ENCODE measurements at places on chromosomes 3 and 15. TPM values are rescaled to one million over a fixed set of nuclear protein-coding genes. Genes with fewer than 3 reads are reported as not detected.

The B3GNT5 gene
- total RNA-seq: 9.4 TPM

The TMEM207 gene
- total RNA-seq: 0.65 TPM

DNA sequence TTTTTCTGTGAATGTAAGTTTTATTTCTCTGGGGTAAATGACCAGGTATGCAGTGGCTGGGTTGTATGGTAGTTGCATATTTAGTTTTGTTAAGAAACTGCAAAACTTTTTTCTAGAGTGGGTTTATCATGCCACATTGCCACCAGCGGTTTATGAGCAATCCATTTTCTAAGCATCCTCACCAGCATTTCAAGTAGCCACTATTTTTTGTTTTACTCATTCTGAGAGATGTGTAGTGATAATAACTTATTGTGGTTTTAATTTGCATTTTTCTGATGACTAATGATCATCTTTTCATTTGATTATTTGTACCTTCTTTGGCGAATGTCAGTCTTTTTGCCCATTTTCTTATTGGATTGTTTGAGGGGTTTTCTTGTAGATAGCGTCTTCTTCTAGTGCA is 56.2 kb downstream of the SPRED1 start:
- no peaks in the 10 kb centered on the region for H3K4me1 ChIP-seq
- no peaks in the 10 kb centered on the region for H3K27me3 ChIP-seq
- no peak overlapping the region for H3K4me3 ChIP-seq
- no peak for DNase-seq
- H3K27ac ChIP-seq: no peak overlapping the region

DNA sequence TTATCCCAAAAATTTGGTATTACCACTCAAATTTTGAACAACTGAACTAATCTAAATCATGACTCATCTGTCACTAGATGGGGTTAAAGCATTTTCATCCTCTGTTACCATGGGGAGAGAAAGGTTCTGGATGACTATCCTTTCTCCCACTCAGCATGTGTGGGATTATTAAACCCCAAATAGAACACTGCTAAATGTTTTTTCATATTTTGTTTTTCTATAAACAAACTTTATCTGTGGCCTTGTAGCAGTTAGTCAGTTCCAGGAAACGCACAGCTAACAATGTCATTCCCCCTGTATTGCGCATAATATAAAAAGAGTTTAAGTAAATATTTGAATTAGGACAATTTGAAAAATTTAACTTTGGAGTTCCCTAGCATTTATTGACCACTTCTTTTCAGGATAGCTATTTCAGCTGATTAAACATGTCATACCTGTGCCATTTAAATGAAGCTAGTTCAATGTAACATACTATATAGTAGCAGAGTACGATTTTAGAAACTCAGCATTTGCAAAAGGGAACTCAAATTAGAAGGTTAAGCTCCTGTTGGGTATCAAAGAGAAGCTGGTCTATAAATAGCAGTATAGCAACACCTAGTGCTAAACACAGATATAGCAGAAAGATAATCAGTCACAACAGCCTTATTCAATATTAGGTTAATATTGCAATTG is 9.2 kb upstream of the TMEM212 start:
- H3K4me3 ChIP-seq: no peak overlapping the region
- peak; percentile 8 for DNase-seq
- no peak overlapping the region for H3K27ac ChIP-seq
- no peaks in the 10 kb centered on the region for H3K27me3 ChIP-seq
- peaks cover 12% of the 10 kb centered on the region for H3K4me1 ChIP-seq
- H3K36me3 ChIP-seq: no peaks in the 10 kb centered on the region

DNA sequence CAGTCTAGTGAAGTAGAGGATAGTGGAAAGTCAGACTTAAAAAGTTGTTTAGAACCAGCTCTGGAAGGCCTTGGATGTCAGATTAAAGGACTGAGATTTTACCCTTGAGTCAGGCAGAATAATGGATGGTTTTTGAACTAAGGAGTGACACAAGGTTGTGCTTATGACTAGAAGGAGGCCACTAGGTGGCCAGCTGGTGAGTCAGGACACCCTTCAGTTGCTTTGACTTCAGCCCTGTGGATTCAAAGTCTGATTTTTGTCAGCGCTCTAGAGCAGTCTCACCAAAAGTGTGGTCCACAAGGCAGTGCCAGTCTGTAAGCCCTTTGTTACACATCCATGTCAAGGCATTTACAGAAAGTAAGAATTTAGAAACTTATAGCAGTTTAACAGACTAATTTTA is 3.8 kb upstream of the GABPB1 start:
- no peaks in the 10 kb centered on the region for H3K27me3 ChIP-seq
- DNase-seq: peak; percentile 44
- H3K4me1 ChIP-seq: peaks cover 7% of the 10 kb centered on the region

DNA sequence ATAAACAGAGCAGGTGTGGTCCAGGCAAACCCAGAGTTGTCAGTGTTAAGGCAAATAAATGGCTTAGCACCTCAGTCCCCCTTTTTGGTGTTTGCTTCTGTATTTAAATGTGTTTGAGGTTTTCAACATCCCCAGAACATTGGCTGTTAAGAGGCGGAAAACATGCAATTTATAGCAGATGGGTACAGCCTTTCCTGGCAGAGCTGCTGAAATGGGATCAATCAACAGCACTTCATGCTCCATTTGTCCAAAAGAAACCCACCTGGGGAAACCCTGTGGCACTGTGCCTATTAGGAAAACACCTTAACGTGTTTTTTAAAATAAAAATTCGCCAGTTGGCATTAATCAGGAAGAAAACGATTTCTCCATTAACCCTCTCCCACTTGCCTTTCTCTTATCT is 135.4 kb downstream of the MCTP2 start:
- no peaks in the 10 kb centered on the region for H3K4me1 ChIP-seq
- DNase-seq: no peak
- no peaks in the 10 kb centered on the region for H3K36me3 ChIP-seq
- no peaks in the 10 kb centered on the region for H3K27me3 ChIP-seq
- no peak overlapping the region for H3K27ac ChIP-seq

DNA sequence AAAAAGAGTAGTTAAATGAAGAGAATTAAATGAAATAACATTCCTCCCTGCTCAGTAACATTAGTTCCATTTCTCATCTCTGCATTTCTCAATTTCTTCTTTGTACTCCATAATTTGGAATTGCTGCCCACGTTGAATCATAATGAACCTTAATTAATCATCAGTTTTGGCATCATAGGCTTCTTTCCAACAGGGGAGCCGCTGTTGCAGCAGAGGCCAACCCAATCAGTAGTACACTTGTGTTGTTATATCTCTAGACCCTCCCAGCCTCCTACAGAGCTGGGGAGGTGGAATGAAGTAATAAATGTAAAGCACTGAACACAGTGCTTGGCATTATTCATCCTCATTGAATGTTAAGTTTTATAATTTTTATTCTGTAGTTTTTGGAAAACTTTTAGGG is 240.7 kb downstream of the CHST2 start:
- H3K4me1 ChIP-seq: no peaks in the 10 kb centered on the region
- H3K36me3 ChIP-seq: no peaks in the 10 kb centered on the region
- no peak overlapping the region for H3K27ac ChIP-seq
- DNase-seq: no peak
- no peaks in the 10 kb centered on the region for H3K27me3 ChIP-seq

DNA sequence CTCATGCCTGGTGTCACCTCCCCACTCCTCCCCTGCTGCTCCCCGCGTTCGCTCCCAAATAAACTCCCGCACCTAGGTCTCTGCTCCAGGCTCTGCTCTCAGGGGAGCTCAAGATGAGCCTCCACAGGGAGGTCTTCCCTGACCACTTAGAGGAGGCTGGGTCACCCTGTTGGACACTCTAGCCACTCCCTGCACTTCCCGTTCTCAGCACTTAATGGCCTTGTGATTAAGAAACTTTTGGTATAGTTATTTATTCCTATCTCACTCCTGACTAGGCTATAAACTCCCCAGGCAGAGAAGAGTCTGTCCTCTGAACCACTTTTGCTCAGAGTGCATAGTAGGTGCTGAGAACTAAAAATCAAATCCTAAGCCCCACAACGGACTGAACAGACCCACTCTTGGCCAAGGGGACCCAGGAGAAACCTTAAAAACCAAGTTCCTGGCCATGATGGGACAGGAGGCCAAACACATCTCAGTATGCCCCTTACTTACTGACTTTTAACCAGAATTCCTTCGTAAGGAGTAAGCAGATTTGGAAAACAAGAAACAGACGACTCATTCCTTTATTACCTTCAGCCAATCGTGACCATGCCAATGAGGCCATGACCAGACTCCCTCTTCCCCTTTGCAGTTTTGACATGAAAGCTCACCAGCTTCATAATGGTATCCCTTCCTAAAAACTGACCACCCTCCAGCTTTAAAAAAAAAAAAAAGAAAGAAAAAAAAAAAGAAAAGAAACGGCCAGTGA is 69.0 kb upstream of the HRH1 start:
- H3K27me3 ChIP-seq: no peaks in the 10 kb centered on the region
- no peak overlapping the region for H3K4me3 ChIP-seq
- no peak for DNase-seq
- no peak overlapping the region for H3K27ac ChIP-seq
- no peaks in the 10 kb centered on the region for H3K36me3 ChIP-seq
- peaks cover 10% of the 10 kb centered on the region for H3K4me1 ChIP-seq

- H3K4me3 ChIP-seq: peak overlapping the region; percentile 78
- no peaks in the 10 kb centered on the region for H3K27me3 ChIP-seq
- H3K36me3 ChIP-seq: peaks cover 1% of the 10 kb centered on the region
- peaks cover 40% of the 10 kb centered on the region for H3K4me1 ChIP-seq
- no peak for DNase-seq
These were observed 400 bp downstream of the RAB43 start for GRCh38 chr3:129121016-129121791.

DNA sequence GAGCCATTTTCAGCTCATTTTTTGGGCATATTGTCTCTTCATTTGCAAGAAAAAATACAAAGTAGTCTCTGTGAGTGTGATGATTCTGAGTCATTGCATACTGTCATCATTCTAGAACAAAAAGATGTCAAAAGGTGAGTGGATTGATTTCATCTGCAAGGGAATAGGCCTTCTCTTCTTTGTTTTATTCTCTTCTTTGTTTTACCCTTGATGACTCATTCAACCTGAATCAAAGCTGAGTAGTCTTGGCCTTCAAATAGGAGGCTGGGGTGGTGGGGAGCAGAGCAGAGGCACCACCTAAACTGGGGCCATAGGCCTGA is 25.4 kb downstream of the CYP19A1 start:
- H3K4me3 ChIP-seq: no peak overlapping the region
- no peaks in the 10 kb centered on the region for H3K36me3 ChIP-seq
- H3K27me3 ChIP-seq: no peaks in the 10 kb centered on the region
- H3K4me1 ChIP-seq: peaks cover 24% of the 10 kb centered on the region
- no peak for DNase-seq

DNA sequence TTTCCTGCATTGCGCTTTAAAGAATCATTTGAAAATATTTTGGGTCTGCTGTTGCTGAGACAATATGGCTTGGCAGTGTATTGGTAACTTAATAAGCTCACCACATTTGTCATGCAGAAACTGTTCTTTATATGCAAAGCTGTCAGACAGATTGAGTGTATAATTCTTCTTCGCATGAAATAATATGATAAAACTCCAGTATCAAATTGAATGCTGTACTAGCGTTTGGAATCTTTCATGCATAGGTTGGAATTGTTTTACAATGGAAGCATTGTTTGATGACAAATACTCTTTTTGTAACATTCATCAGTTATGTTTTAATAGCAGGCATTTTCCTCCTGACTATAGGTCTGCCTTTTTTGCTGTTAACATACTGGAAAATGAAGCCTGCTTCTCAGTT is 53.8 kb downstream of the RBMS3 start:
- no peak overlapping the region for H3K4me3 ChIP-seq
- no peak overlapping the region for H3K27ac ChIP-seq
- H3K4me1 ChIP-seq: no peaks in the 10 kb centered on the region
- H3K27me3 ChIP-seq: no peaks in the 10 kb centered on the region

GRCh38 chr3:171690281-171690680 is 120.0 kb downstream of the PLD1 start:
- H3K27me3 ChIP-seq: no peaks in the 10 kb centered on the region
- no peaks in the 10 kb centered on the region for H3K36me3 ChIP-seq
- no peaks in the 10 kb centered on the region for H3K4me1 ChIP-seq
- no peak for DNase-seq
- H3K4me3 ChIP-seq: no peak overlapping the region
- no peak overlapping the region for H3K27ac ChIP-seq

The PIGZ gene
- 5.1 TPM for total RNA-seq

- H3K4me1 ChIP-seq: no peaks in the 10 kb centered on the region
- no peak overlapping the region for H3K4me3 ChIP-seq
- no peaks in the 10 kb centered on the region for H3K27me3 ChIP-seq
- DNase-seq: peak; percentile 19
These were observed 27.1 kb upstream of the CSPG4 start for GRCh38 chr15:75739791-75740190.

DNA sequence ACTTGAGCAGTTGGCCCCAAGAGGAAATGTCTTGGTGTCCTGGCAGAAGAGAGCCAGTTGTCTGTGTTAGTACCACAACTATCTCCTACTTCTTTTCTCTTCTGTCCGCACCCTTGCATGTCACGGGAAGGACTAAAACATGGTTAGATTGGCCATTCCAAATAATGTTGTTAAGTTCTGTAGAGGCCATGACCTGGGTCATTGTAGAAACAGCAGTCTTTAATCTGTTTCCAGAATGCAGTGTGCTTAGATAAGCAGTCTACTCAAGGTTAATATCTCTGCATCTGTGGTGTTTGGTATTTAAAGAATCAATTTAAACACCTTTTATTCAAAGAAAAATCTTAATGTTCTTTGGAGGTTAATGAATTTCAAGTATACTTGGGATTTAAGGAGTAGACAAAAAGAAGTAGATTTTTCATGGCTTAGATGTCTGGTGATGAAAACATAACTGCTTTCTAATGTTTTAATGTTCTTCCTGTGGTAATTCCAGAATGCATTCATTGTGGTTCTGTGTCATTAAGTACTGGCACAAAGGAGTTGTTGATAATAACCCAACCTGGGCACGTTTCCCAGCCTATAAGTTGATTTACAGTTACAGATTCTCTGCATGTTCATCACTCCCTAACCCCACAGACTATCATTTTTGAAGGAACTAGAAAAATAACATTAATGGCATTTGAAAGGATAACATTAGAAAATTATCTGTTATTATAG is 58.9 kb downstream of the TMEM108 start:
- H3K4me3 ChIP-seq: no peak overlapping the region
- H3K36me3 ChIP-seq: no peaks in the 10 kb centered on the region
- no peak for DNase-seq
- no peaks in the 10 kb centered on the region for H3K4me1 ChIP-seq
- H3K27me3 ChIP-seq: no peaks in the 10 kb centered on the region

DNA sequence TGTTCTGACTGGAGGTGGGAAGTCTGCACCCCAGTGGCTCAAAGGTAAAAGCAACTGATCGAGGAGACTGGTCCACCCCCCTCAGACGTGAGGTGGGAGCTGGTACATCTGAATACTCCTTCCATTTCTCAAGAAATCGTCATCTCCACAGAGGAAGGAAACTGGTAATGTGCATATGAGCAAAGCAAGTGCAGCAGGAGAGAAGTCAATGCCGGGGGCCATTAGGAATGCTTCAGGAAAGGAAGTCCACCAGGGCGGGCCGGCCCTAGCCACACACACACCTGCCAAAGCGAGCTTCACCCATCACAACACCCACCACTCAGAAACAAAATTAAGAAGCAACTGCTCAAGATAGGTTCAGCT is 8.5 kb downstream of the TBC1D2B start:
- no peak for DNase-seq
- no peak overlapping the region for H3K4me3 ChIP-seq
- no peaks in the 10 kb centered on the region for H3K36me3 ChIP-seq
- H3K27ac ChIP-seq: no peak overlapping the region

- peaks cover 17% of the 10 kb centered on the region for H3K4me1 ChIP-seq
- DNase-seq: no peak
- H3K27ac ChIP-seq: no peak overlapping the region
- no peaks in the 10 kb centered on the region for H3K36me3 ChIP-seq
- no peak overlapping the region for H3K4me3 ChIP-seq
- no peaks in the 10 kb centered on the region for H3K27me3 ChIP-seq
These were observed 59.8 kb downstream of the ZNF860 start for GRCh38 chr3:32041316-32041715.

GRCh38 chr3:111739311-111739911 is 119.7 kb upstream of the PHLDB2 start:
- no peaks in the 10 kb centered on the region for H3K27me3 ChIP-seq
- H3K4me3 ChIP-seq: no peak overlapping the region
- H3K27ac ChIP-seq: peak overlapping the region; percentile 39
- peaks cover 2% of the 10 kb centered on the region for H3K36me3 ChIP-seq
- DNase-seq: no peak

Data from Caco-2 (cell line).